ENCODE measurements at places on chromosomes 4 and X.

DNA sequence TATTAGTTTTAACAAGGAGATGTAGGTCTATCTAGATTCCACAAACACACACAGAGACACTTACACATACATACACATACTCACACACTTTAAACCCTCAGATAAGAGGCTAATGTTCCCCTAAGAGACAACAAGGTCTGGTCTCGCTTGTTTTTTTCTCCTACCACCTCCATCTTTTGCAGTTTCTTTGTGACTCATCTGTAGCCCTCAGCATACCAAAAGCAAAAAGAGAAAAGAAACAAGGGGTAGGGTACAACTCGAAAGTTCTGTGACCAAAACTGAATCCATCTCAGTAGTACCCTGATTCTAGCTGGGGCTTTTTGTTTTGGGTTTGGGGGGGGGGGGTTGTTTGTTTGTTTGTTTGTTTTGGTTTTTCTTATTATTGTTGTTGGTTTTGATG lies 12.2 kb upstream of the EXOSC9 start:
- DNase-seq: no peak

DNA sequence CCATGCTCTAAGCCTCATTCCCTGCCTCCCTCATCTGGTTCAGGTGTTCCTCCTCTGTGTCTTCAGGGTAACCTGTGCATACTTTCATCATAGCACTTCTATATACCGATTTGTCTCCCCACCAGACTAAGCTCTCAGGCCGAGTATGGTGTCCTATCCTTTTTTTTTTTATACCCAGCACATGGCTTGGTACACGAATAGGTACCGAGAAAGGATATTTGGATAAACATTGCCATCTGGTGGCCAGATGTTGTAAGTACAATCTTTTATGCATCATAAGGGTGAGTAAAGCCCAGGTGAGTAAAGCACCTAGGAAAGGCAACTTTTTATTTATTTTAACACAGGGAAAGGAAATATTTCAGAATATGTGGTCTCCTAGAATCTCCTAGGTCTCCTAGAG lies 68.4 kb downstream of the MID2 start:
- DNase-seq: peak; percentile 31

DNA sequence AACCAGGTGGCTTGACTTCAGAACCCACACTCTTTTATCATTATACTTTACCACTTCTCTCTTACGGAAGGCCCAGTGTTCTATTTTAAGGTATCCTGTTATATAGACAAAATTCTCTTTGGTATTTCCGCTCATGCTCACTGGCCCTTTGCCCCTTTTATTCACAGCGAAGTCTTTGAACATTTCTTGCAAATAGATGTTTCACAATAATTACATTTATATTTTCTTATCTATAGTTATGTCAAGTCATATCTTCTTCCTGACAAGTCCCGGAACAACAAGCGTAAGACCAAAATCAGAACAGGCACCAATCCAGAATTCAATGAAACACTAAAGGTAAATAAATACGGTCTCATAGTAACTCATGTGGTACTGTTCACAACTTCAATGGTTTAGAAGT lies 102.0 kb downstream of the SYTL5 start:
- no peak for DNase-seq

GRCh38 chr4:113593400-113594230 lies 167.9 kb downstream of the CAMK2D start:
- no peak for DNase-seq

DNA sequence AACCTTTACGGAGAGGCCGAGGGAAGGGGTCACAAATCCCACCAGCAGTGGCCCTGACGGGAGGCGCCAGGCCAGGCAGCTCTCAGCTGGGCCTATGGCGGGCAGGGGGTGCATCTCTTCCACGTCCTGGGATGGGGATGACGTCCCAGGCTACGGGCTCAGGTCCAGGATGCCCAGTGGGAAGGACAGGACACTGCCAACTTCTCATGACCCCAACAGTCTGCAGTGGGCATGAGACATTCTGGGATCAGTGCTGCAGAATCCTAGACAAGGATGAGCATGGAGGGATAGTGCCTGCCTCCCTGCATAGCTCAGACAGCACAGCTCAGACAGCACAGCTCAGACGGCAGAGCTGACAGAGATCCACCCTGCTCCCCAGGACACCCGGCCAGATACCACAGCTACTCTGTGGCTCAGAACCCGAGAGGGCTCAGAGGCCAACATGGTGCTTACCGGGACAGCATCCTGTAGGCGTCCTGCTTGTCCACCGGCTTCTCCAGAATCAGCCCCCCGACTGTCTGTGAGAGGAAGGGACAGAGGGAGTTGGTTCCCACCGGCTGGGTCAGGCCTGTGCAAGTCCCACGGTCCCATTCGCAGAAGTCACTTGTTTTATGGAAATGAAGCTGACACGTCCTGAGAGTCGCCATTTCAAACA lies 17.3 kb downstream of the ASMTL start:
- DNase-seq: no peak

- DNase-seq: no peak
Measured at GRCh38 chrX:9844936-9845577, 58.8 kb downstream of the SHROOM2 start.

- DNase-seq: no peak
Measured at GRCh38 chrX:68989865-68990606, 161.2 kb downstream of the EFNB1 start.

DNA sequence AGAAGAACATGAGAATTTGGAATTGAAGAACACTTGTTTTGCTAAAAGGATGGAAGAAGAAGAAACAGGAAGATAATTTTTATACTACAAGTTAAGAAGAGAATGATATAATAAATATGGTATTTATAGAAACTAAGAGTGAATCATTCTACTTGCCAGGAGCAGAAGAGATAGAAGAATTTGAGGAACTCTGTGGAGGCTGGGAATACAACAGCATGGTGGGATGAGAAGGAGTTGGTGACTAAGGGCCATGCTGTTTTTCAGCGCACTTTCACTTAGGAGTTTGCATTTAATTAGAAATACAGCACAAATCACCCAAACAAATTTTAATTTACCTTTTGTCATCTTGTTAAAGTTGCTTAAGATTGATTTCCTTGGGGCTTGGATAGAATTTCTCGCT lies 20.5 kb downstream of the HADH start:
- DNase-seq: no peak

- no peak for DNase-seq
Measured at GRCh38 chr4:121714548-121714947, 17.8 kb upstream of the ANXA5 start.

DNA sequence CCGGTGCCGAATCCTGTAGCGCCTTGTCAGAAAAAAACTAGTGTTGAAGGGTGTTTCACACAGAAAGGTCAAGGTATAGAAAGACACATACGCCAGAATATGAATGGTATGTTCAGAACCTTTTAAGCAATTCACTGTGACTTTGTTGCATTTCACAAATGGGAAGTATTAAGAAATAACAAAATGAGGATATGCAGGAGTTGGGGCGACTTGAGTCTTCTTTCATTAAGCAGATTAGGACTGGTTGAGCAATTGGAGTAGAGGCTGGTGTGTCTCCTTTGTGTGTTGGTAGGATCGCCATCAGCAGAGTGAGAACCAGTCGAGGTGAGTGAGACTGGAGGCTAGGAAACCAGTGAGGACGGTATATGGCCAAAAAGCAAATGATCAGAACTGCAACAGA lies 1454.5 kb upstream of the TENM3 start:
- no peak for DNase-seq

GRCh38 chrX:12241026-12241425 lies 102.8 kb downstream of the FRMPD4 start:
- DNase-seq: no peak

- no peak for DNase-seq
Measured at GRCh38 chrX:123487236-123487635, 245.6 kb downstream of the THOC2 start.

- DNase-seq: peak; percentile 10
Measured at GRCh38 chrX:132216806-132217202, 2.4 kb downstream of the RAP2C start.

- no peak for DNase-seq
Measured at GRCh38 chrX:118577041-118577440, 81.4 kb downstream of the DOCK11 start.

GRCh38 chr4:12446256-12446655 lies 1017.6 kb upstream of the HS3ST1 start:
- DNase-seq: no peak

GRCh38 chr4:72817012-72817411 lies 248.0 kb upstream of the ADAMTS3 start:
- DNase-seq: no peak

DNA sequence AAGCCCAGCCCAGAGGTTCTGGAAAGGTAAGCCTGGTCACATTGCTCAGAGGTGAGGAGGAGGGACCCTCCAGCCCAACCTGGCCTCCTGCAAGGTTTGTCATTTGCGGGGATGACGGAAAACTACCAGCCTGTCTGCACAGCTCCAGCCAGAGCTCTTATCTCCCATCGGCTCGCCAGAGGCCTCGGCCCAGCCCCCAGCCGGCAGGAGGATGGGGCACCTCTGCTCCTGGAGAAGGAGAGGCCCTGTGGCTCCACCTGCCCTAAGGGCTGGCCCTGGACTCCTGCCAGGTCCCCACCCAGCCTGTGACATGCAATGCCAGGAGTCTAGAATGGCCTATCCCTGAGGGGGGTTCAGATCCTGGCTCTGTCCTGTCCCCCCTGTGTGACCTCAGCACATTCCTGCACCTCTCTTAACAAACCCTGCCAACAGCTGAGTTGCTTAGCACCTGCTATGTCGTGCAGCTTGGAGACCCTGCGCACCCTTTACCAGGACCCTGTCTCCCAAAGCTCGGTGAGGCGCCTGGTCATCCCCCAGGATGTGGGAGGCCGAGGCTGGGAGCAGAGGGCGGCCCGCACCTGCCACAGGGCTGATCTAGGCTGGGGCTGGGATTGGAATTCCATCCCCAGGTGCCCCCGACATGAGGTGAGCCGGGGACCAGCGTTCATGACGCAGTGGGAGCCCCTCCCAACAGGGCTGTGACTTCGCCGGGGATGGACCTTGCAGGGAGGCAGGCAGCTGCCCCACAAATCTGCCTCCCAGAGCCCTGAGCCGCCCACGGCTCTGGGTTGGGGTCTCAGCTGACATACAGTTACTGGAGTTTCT lies 14.4 kb downstream of the ADRA2C start:
- no peak for DNase-seq

GRCh38 chr4:180106997-180107396 lies 2136.2 kb upstream of the TENM3 start:
- no peak for DNase-seq

GRCh38 chr4:186137196-186137794 lies 32.8 kb downstream of the FAM149A start:
- DNase-seq: no peak

DNA sequence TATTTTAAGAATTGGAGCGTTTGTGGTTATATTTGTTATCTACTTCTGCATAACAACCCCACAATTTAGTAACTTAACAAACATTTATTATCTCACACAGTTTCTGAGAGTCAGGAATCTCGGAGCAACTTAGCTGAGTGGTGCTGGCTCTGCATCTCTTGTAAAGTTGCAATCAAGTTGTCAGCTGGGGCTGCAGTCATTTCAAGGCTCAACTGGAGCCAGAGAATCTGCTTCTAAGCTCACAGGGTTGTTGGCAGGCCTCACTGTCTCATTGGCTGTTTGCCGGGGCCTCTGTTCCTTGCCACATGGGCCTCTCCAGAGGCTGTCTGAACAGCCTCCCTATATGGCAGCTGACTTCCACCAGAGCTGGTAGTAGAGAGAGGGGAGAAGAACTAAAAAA lies 281.2 kb upstream of the GNPDA2 start:
- DNase-seq: no peak

DNA sequence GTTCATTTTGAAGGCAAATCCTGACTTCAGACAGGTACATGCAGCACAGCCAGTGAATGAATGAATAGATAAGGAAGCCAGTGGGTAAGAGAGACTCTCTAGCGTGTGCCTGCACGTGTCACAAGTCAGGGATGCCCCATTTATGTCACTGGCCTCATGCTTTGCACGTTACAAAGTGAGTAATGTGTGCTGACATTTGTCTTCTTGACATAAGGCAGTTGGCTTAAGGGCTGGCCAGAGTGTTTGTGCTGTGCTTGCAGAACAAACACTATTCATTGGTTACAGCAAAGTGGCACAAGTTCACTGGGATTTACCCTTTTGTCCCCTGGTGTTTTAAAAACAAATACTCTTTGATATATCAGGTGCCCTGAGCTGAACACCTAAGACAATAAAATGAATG lies 55.9 kb downstream of the CRMP1 start:
- no peak for DNase-seq

GRCh38 chrX:124634363-124634762 lies 288.0 kb downstream of the SH2D1A start:
- DNase-seq: no peak

DNA sequence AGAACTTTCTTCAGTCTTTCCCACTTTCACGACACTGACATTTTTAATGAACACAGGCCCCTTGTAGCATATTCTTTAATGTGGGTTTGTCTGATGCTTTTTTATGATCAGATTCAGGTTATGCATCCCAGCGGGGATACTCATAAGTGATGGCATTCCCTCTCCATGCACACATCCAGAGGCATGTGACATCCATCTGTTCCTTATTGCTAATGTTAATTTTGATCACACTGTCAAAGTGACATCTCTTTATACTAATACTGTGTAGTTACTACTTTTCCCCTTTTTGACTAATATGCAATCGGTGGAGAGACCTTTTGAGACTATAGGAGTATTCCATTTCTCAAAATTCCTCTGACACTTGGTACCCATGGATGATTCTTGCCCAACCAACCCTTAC lies 43.8 kb upstream of the HS3ST1 start:
- no peak for DNase-seq

DNA sequence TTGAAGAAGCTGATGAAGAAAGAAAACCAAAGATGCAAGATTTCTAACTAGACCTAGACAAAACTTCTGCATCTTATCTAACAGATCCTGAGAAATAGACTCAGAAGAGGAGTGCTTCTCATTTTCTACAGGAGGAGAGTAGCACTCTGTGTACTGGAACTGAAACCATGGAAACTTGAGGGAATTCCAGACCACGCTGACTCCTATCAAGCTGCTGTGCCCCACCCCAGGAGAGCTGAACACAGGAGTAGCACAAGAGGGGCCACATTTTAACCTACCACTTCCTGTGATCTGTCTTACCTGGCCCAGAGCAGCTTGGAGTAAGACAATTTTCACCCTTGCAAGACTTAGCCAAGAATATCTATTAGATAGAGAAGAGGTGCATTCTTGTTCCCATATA lies 248.9 kb downstream of the SCFD2 start:
- DNase-seq: no peak

- no peak for DNase-seq
Measured at GRCh38 chrX:39996536-39996935, 101.2 kb downstream of the BCOR start.

- DNase-seq: no peak
Measured at GRCh38 chrX:77342004-77342403, 105.2 kb upstream of the FGF16 start.

DNA sequence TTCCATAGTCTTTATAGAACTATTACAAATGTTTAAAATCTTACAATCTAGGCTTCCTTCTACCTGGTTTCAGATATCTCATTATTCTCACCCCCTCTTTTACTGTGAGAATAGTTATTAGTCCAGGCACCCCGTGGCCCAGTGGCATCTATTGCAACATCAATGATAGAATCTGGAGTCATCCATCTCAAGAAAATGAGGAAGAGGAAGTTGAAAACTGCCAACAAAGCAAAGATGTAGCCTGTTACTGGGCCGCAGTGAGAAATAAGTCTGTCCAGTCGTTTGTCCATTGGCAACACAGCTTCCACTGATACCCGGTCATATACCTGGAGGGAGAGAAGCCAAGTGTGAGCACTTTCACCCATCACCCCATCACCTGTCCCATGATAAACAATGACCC lies 6.0 kb upstream of the ASB11 start:
- DNase-seq: no peak
